Stimulated activated CD8-positive, alpha-beta memory T cell treated with anti-CD3 and anti-CD28 coated beads, Interleukin-2, amount 100 ng/mL, for 1 hour (primary cell): ENCODE measurements at places on chromosomes 3 and 15.

DNA sequence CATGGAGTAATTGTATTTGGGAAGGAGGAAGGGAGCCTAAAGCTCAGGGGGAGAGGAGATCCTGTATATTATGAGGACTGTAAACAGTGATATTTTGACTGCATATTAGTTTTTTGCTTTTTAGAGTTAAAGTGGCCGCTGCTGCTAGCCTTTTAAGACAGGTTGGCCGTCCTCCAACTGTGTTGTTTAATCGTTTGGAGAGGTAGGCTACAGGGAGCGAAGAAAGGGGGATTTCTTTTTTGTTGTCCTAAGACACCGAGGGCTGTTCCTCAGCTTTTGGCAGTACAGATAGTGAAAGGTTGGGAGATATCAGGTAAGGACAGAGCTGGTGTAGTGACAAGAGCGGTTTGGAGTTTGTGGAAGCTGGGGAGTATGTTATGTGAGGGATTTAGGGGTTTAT, 38.2 kb upstream of the RNF7 start:
- DNase-seq = no peak

- DNase-seq = no peak
Measured at GRCh38 chr3:124639406-124640237, 90.6 kb upstream of the UMPS start.

GRCh38 chr3:11607816-11608215, 35.9 kb downstream of the VGLL4 start:
- no peak for DNase-seq

- DNase-seq = no peak
Measured at GRCh38 chr3:133829310-133829707, 23.7 kb downstream of the SRPRB start.

GRCh38 chr15:100661156-100661555, 58.8 kb downstream of the ASB7 start:
- DNase-seq = no peak
